ENCODE measurements at places on chromosomes 3 and 15. TPM values are rescaled to one million over a fixed set of nuclear protein-coding genes. Genes with fewer than 3 reads are reported as not detected.

The TLE3 gene
- total RNA-seq: 58.8 TPM

The FETUB gene
- not detected for total RNA-seq

The SCG3 gene
- total RNA-seq: 0.17 TPM

The ABI3BP gene
- total RNA-seq: 207 TPM

The IL5RA gene
- 0.69 TPM for total RNA-seq

The LRRC31 gene
- 1.7 TPM for total RNA-seq

The ROPN1B gene
- total RNA-seq: not detected

The PTH1R gene
- 14.9 TPM for total RNA-seq

The HAUS2 gene
- 17.1 TPM for total RNA-seq

The FGF12 gene
- 3.2 TPM for total RNA-seq

The STAB1 gene
- total RNA-seq: 152 TPM

The UTS2B gene
- 0.75 TPM for total RNA-seq

The SCN10A gene
- not detected for total RNA-seq

The SPINK8 gene
- not detected for total RNA-seq

The COL6A6 gene
- total RNA-seq: 34.8 TPM

The XCR1 gene
- 0.26 TPM for total RNA-seq

The CD86 gene
- total RNA-seq: 27.4 TPM

The CKMT1B gene
- 0.84 TPM for total RNA-seq

The HHATL gene
- total RNA-seq: not detected

The SI gene
- total RNA-seq: not detected

The IL17RD gene
- 1.1 TPM for total RNA-seq

The LYZL4 gene
- not detected for total RNA-seq

The AGBL1 gene
- 6.5 TPM for total RNA-seq

The GOLGA6L7 gene
- not detected for total RNA-seq

The GPR160 gene
- 22.3 TPM for total RNA-seq

The C2CD4B gene
- 3.5 TPM for total RNA-seq

The STRIT1 gene
- total RNA-seq: not detected

The NUTM1 gene
- not detected for total RNA-seq

The PARP3 gene
- 20.9 TPM for total RNA-seq

The GRM7 gene
- not detected for total RNA-seq

The MUC4 gene
- total RNA-seq: 1.1 TPM

The RLBP1 gene
- total RNA-seq: not detected

The CCR2 gene
- total RNA-seq: 17.8 TPM

The SMAD6 gene
- 167 TPM for total RNA-seq

The IL20RB gene
- 3.7 TPM for total RNA-seq

The BRK1 gene
- total RNA-seq: 112 TPM

The UPK1B gene
- total RNA-seq: 5.4 TPM

The CASR gene
- 0.20 TPM for total RNA-seq

The TM4SF1 gene
- total RNA-seq: 188 TPM
